ENCODE measurements at places on chromosomes 6 and 20. TPM values are rescaled to one million over a fixed set of nuclear protein-coding genes. Genes with fewer than 3 reads are reported as not detected.

- no peak for DNase-seq
- peaks cover 17% of the 10 kb centered on the region for H3K4me1 ChIP-seq
- H3K4me3 ChIP-seq: no peak overlapping the region
- H3K27me3 ChIP-seq: no peaks in the 10 kb centered on the region
- H3K27ac ChIP-seq: no peak overlapping the region
These were observed 41.0 kb upstream of the NFATC2 start for GRCh38 chr20:51583499-51583898.

GRCh38 chr6:38612143-38612965 is 27.4 kb downstream of the BTBD9 start:
- no peaks in the 10 kb centered on the region for H3K4me1 ChIP-seq
- H3K27me3 ChIP-seq: no peaks in the 10 kb centered on the region
- H3K36me3 ChIP-seq: no peaks in the 10 kb centered on the region
- no peak overlapping the region for H3K27ac ChIP-seq
- no peak for DNase-seq
- H3K4me3 ChIP-seq: no peak overlapping the region

DNA sequence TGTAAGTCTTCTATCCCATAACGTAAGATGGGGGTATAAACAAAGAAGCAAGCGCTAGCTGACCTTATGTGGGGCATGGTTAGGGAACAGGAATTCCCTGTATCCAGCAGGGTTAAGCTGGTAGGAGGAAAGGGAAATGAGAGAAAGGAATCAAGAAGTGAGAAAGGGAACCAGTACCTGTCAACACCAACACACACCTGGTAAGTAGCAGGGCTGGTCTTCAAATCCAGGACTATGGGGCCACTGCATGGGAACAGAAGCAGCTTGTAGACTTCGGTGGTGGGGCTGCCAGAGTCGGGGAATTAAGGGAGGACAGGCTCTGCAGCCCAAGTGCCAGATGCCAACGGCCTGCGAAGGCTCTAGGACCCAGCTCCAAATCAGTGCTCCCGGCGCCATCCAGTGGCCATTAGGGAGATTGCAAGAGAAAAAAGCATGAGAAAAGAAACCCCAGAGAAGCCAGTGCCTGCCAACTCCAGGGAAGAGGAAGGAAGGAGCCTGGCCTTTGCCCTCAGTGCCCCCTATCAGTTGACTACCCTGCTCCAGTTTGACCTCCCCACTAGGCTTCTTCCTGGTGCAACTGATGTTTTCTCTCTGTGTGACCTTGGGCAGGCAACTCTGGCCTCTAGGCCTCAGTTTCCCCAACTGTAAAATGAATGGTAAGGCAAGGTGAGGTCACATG is 15.8 kb upstream of the RBPJL start:
- H3K27ac ChIP-seq: no peak overlapping the region
- DNase-seq: peak; percentile 91
- no peaks in the 10 kb centered on the region for H3K36me3 ChIP-seq
- peaks cover 17% of the 10 kb centered on the region for H3K27me3 ChIP-seq
- H3K4me1 ChIP-seq: peaks cover 7% of the 10 kb centered on the region
- H3K4me3 ChIP-seq: no peak overlapping the region

Gene PHACTR3
- total RNA-seq: not detected

Gene NCOA3
- total RNA-seq: 75.9 TPM
